Fibroblast of the aortic adventitia (primary cell): ENCODE measurements at places on chromosomes 16 and 17.

DNA sequence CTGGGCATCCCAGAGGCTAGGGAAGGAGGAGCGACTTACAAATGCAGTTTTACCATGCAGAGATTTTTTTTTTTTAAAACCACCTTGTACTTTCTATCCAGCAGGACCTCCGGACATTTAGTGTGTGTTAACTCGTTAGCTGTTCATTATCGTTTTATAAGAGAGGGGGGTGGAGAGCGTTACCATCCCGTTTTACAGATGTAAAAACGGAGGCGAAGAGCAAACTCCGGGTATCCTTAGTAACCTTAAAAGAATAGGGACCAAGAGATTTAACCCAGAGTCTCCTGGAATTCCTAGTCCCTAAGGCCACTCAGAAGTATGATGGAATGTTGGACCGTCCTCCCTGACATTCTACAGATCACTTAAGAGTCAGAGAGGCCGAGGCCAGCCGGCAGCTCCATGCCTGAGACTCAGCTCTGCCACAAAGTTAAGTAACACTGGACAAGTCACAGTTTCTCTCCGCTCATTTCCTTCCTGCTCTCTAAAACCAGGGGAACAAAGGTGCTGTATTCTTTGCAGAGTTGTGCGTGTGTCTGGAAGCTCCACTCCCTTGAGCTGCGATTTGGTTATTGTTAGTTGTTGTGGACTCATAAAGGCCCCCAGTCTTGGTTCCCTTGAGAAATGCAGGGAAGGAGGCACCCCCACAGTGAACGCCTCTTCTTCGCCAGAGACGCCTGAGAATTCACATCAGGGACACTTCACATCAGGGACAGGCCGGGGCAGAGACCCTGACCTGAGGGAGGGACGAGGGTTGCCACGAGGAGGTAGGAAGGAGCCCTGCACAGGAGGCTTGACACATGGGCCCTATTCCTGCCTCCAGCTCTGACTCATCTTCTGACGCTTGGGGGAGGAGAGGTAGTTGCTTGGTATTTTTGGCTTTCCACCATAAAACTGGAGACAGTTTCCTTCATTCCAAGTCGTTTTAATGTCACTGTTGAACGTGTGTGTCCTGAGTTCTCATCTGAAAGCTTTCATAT lies 1.2 kb downstream of the DUSP14 start:
- peak; percentile 81 for DNase-seq

GRCh38 chr16:67664258-67664657 lies 2.3 kb downstream of the ENKD1 start:
- no peak for DNase-seq

DNA sequence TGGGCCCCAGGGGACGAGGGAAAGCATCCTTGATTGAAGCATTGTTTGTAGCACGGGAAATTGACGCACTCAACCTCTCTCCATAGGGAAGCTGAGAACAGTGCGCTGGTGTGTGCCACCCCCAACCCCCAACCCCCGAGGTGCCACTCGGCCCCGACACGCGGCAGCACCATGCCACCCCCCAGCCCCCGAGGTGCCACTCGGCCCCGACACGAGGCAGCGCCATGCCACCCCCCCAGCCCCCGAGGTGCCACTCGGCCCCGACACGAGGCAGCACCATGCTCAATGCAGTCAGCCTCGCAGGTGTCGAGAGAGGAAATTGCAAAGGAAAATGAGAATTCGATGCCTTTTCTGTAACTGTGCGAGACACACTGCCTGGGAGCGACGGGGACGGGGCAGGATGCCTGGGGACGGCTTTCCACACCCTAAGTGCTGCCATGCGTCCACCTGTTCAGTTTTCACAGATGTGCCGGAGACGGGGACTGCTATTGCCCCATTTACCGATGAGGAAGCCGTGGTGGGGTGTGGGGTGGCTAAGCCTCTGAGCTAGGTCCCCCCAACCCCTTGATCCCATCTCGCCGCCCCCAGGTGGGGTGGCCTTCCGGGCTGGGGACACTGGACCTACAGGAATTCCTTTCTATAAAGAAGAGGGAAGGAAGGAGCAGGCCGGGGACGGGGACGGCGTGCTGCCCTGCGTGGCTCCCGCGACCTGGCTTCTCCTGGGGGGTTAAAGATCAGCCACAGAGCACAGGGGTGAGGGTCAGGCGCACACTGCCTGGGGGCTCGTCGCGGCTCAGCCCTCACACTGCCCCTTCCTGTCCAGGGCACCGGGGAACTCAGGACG lies 9.8 kb downstream of the CBFA2T3 start:
- no peak for DNase-seq

DNA sequence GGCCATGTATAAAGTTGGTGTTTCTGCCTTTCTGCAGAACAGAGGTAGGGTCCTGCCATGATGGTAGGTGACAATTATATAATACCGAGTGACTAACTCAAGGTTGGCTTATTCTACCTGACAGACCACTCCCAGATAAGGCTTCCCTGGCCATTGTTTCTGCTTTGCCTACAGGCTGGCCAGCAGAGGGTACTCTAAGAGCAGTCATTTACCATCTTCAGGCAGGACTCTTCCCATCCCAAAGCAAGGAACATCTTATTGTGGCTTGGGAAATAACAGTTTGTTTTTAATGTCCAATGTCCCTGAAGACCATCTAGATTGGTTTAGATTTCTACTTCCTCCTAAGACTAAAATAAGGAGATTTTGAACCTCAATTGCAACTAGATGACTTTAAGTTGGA lies 74.1 kb downstream of the SNX11 start:
- peak; percentile 27 for DNase-seq

- peak; percentile 90 for DNase-seq
Observed at GRCh38 chr17:45218895-45219661, 2.6 kb upstream of the FMNL1 start.

GRCh38 chr16:24993722-24994686 lies 21.2 kb downstream of the ARHGAP17 start:
- DNase-seq, result peak; percentile 91

GRCh38 chr16:6266703-6267102 lies 1065.9 kb upstream of the RBFOX1 start:
- no peak for DNase-seq

- no peak for DNase-seq
Observed at GRCh38 chr16:11355862-11356261, 10.6 kb downstream of the RMI2 start.

- no peak for DNase-seq
Observed at GRCh38 chr16:67822511-67822910, 15.8 kb downstream of the TSNAXIP1 start.

- DNase-seq, result no peak
Observed at GRCh38 chr16:11725457-11725856, 17.2 kb downstream of the TXNDC11 start.

- no peak for DNase-seq
Observed at GRCh38 chr16:87404764-87405625, 12.9 kb downstream of the MAP1LC3B start.

GRCh38 chr17:51540151-51540550 lies 279.8 kb downstream of the UTP18 start:
- no peak for DNase-seq

GRCh38 chr16:81440888-81441761 lies 3.5 kb upstream of the CMIP start:
- no peak for DNase-seq

DNA sequence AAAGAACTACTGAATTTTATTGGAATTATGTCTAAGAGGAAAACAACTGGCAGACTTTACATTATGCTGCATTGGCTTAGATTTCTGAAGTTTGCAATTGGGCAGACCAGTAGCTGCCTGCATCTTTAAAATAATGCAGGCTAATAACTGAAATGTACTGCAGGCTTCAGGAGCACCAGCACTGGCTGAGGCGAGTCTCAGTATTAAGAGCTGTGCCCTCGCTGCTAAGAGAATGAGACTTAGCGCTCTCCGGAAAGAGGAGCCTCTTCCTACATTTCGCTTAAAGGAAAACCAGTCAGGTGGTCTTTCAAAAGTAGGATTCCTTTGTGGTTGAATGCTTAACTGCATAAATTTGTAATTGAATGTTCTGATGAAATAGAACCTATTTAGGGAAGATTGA lies 885 bp downstream of the CNTNAP4 start:
- DNase-seq, result no peak

- DNase-seq, result no peak
Observed at GRCh38 chr16:83911290-83911689, 12.4 kb downstream of the MLYCD start.

GRCh38 chr16:54651440-54652195 lies 279.0 kb upstream of the IRX5 start:
- DNase-seq, result no peak

GRCh38 chr17:58308173-58308984 lies 20.2 kb downstream of the TSPOAP1 start:
- no peak for DNase-seq

DNA sequence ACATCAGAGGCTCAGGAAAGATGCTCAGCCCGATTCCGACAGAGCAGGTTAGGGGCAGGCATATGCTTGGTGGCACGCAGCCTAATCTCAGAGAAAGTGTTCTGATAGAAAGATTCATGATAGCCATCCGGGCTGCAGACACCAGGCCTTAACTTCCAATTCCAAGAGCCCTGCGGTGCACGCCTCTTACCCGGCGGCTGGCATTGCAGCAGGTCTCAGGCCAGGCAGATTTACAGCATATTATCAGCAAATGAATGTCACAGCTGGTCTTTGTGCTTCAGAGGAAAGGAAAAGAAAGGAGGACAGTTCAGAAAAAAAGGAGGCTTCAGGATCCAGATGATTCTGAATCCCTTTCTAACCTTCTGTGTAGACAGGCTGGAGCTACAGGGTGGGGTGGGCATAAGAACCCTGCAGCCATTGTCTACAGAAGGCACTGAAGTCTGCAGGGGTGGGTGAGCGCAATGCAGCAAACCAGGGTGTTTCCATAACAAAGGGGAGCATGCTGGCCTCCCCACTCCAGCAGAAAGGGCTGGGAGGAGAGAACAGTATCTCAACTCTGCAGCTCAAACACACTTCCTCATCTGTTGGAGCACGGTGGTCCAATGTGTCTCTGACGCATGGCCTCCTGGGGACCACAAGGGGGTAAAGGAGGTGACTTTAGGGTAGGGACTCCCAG lies 277.4 kb upstream of the XYLT1 start:
- no peak for DNase-seq

- no peak for DNase-seq
Observed at GRCh38 chr16:79950932-79951719, 350.6 kb upstream of the MAF start.

DNA sequence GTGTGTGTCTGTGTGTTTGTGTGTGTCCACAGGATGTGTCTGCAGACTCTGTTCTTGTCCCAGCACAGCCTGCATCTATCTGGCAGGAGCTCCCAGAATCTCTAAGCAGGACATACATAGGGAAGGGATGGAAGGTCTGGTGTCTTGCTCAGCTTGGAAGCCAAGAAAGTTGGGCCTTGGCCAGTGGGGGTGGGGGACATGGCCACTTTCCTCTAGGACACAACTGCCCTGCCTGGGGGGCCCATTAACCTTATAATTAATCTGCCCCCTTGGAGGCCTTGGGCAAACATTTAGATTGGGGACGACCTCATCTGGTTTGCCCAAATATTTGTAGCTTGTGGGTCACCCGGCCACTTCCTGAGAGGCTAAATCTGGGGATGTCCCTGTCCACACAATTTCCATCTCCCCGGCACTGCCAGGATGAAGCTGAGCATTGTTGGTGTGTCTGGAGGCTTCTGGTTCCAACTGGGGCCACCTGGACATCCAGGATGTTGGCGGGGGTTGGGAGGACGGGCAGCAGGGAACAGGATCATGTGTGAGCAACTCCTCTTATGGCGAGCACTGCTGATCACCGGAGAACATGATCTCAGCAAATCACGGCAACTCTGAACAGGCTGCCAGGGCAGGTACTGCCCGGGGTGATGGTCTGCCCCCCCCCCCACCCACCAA lies 17.2 kb upstream of the FOXF1 start:
- DNase-seq, result no peak

DNA sequence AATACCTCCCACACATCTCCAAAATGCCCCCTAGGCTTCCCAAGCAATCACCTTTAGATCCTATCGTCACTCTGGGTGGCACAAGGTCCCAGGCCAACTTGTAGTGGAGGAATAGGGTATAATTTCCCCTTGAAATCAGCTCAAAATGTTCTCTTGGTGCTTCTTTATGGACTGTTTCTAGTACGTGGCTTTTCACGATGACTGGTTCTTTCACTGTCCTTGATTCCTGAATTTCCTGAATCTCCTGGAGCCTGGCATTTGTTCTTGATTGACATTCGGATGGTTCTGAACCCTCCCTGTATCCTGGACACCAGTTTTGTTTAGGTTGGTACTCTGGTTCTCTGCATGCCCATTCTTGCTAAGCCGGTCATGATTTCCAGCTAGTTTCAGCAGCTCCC lies 6.9 kb upstream of the VPS53 start:
- DNase-seq, result no peak

- peak; percentile 28 for DNase-seq
Observed at GRCh38 chr17:31074772-31075555, 19.8 kb upstream of the NF1 start.

- DNase-seq, result no peak
Observed at GRCh38 chr16:11658896-11659708, 9.2 kb upstream of the SNN start.
